ENCODE measurements at places on chromosomes 4 and X. TPM values are rescaled to one million over a fixed set of nuclear protein-coding genes. Genes with fewer than 3 reads are reported as not detected.

DNA sequence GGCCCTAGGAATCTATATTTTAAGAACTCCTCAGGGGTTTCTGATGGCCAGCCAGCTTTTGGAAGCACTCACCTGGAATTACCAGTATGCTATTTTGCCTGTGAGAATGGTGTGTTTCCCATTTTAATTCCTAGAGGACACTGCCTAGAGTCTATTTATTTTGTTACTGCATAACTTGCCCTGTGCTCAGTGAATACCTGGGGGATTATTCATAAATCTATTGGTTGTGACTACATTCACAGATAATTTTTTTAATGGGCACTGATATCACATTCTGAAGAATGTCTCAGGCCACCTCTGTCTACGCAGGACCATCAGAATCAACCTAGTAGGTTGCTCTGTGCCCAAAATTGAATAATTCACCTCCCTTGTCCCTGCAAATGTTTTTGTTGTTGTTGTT is 6.7 kb downstream of the ARL13A start:
- DNase-seq: no peak

GRCh38 chr4:5991405-5991804 is 26.8 kb downstream of the C4orf50 start:
- DNase-seq: no peak

The RELL1 gene
- 25.3 TPM for total RNA-seq

DNA sequence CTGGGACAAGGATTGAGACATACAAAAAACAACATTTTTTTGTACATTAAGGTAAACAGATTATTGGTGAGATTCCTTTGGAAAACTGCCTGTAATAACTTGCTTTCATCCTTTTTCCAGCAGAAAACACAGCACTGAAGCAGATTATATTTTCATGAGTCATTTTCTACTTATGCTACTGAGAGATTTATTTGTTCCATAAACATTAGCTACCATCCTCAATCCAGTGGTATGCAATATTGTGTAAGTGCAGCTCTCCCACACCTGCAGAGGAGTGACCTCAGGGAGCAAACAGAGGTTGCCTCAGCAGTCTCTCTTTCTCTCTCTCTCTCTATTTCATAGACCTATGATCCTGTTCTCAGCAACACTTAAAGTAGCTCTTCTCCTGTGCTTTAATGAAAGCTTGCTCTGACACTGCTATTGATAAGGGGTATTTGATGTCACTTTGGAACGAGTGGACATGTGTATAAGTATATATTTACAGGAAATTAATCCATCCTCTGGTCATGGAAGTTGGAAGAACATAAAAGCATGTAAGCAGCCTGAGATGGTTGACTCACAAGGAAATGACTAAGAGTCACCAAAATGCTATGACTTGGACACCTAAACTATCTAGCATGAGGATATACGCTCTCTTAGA is 163.7 kb upstream of the SPANXC start:
- no peak for DNase-seq

The AMBN gene
- total RNA-seq: not detected

GRCh38 chr4:4779054-4779453 is 80.4 kb upstream of the MSX1 start:
- DNase-seq: no peak

GRCh38 chr4:142281999-142282398 is 564.1 kb downstream of the INPP4B start:
- no peak for DNase-seq

DNA sequence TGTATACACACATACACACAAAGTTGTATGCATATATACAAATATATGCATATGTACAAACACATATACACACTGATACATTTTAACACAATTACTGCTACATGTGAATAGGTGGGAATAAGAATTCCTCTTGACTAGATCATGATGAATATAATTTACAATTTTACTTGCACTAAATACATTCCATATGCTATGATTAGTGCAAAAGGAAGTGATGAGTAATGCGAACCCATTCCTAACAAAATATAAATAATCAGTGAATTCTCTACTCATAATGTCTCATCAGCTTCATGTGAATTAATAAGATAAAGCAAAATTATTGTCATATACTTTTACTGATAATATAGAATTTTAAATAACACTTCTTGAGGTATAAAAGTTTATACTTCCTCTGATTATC is 1077.3 kb upstream of the PCDH10 start:
- DNase-seq: no peak

DNA sequence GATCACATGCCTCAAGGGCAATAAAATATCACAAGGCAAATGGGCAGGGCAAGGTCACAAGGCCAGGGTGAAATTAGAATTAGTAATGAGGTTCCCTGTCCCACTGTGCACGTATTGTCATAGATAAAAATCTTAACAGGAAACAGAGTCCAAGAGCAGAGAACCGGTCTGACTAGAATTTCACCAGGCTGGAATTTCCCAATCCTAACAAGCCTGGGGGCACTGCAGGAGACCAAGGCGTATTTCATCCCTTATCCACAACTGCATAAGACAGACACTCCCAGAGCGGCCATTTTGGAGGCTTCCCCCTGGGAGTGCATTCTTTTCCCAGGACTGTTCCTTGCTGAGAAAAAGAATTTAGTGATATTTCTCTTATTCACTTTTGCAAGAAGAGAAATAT is 25.9 kb upstream of the PRDM5 start:
- no peak for DNase-seq

DNA sequence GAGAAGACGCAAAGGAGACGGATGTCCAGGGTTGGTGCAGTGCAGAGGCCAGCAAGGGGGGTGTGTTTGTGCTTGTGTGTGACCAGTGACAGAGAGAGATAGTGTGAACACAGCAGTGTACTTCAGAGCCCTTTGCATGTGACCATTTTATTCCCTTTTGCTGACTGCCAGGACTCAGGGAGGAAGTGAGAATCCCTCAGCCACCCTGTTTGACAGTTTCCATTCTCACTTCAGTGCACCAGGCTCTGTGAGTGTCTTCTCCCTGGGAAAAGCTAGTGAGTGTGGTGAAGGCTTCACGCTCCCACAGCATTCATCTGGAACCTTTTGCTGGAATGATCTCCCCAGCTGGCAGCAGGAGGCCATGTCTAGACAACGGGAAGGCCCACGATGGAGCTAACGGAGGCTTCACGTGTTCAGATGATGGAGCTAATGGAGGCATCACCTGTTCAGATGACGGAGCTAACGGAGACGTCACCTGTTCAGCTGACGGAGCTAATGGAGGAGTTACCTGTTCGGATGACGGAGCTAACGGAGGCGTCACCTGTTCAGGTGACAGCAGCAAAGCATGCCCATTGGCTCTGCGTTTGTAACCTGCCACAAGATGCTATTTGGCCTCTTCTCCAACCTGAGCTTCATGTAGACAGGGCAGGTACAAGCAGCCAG is 195.4 kb downstream of the AFAP1 start:
- DNase-seq: no peak

DNA sequence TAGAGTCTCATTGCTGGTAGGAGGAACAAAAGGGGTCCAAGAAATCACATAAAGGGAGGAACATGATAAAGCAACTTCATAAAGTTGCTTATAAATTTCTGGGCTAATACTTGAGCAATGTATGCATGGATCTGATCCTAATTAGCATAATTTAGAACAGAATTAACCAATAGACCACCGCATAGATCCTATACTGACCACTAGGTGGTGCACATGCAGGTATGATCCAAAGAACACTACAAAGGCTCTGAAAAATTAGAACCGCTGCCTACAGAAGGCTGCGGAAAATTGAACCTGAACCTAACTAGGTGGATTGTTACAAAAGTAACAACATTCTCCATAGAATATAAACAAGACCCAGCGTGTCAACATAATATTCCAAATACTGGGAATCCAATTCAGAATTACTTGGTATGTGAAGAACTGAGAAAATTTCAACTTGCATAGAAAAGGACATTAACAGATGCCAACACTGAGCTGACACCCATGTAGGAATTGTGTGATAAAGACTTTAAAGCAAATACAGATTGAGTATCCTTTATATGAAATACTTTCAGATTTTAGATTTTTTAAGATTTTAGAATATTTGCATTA is 23.3 kb downstream of the BRCC3 start:
- DNase-seq: no peak

GRCh38 chr4:41303372-41304118 is 46.8 kb downstream of the UCHL1 start:
- DNase-seq: no peak

- DNase-seq: no peak
Observed at GRCh38 chr4:80393246-80393969, 57.9 kb downstream of the CFAP299 start.

The ENPEP gene
- 3.3 TPM for total RNA-seq

DNA sequence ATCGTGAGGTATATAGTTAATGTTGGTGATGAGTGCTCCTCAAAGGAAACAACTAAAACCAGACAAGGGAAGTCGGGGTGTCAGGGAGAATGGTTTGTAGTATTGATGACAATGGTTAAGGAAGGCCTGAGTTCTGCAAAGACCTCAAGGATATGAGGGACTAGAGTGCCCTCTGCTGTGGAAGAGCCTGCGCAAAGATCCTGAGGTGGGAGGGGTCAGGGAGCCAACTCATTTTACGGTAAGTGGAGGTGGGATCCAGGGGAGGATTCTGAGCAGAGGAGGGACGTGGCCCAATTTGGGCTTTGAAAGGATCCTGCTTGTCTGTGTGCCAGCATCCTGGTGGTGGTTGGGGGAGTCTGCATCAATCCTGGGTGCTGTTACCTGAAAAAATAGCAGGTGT is 11.3 kb downstream of the UBA1 start:
- DNase-seq: no peak

The CLNK gene
- total RNA-seq: not detected

The MAGEC3 gene
- total RNA-seq: not detected

- DNase-seq: no peak
Observed at GRCh38 chr4:159256037-159256436, 153.2 kb downstream of the RAPGEF2 start.
